ENCODE measurements at places on chromosomes 2 and 18. TPM values are rescaled to one million over a fixed set of nuclear protein-coding genes. Genes with fewer than 3 reads are reported as not detected.

DNA sequence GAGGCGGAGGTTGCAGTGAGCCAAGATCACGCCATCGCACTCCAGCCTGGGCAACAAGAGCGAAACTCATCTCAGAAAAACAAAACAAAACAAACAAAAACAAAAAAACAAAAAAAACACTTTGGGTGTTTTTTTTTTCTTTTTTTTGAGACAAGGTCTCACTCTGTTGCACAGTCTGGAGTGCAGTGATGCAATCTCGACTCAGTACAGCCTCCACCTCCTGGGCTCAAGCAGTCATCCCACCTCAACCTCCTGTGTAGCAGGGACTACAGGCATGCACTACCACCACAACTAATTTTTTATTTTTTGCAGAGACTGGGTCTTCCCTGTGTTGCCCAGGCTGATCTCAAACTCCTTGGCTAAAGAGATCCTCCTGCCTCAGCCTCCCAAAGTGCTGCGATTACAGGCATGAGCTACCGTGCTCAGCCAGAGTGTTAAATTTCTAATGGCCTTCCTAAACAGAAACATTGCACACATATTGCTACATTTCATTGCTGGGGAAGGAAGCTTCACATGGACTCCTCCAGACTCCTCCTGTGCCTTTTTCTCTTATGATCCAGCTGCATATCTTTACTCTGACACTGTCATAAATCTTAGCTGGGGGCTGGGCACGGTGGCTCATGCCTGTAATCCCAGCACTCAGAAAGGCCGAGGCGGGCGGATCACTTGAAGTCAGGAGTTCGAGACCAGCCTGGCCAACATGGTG is 19.7 kb downstream of the STARD7 start:
- DNase-seq = no peak

- DNase-seq = no peak
These were observed 26.1 kb downstream of the METTL4 start for GRCh38 chr18:2545155-2545554.

- no peak for DNase-seq
These were observed 32.1 kb upstream of the MFSD6 start for GRCh38 chr2:190376083-190376482.

DNA sequence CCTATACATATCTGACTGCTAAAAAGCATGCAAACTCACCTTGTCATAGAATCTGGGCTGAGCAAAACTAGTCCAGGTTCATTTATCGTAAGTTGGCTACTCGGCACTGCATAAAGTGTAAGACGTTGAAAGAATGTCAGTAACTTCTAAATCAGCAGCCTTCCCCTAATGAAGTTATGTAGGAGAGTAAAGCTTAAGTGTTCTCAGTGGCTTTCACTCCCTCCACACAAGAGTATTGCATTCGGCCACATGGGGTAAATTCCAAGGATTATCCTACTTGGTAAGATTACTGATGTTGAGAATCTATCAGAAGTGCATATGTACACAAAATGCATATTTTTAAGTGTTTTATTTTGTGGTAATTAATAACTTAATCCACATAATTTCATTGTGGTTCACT is 130.1 kb downstream of the LCLAT1 start:
- no peak for DNase-seq

- peak; percentile 11 for DNase-seq
These were observed 78.6 kb downstream of the NDUFA10 start for GRCh38 chr2:239946562-239946863.

DNA sequence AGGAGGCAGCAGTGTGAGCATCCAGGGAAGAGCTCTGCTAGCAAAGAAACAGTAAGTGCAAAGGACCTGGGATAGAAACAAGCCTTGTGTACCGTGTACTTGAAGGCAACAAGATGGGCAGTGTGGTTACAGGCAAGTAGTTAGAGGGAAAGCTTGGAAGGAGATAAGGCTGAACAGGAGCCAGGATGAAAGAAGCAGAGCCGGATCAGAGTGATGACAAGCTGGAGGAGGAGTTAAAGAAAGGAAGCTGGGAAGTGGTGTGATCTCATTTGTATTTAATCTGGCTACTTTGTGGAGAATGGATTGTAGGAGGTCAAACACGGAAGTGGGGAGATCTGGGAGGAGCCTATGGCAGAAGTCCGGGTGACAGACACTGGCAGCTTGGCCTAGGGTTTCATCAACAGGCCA is 44.7 kb upstream of the VPS54 start:
- DNase-seq = peak; percentile 35

DNA sequence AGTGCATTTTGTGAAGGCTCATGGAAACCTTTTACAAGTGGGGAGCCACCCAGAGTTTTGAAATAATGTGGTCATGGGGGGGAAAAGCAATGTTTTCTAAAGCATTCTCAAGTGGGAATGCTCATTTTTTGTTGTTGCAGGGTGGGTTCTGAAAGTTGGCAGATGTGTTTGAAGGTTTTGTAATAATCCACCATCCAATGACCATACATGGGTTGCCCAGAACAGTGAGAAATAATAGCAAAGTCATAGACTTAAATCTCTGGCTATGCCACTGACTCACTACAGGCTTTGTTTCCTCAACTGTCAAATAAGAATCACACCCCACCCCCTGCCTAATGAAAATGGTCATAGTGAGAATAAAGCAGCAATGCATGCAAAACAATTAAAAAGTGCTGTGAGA is 2.9 kb downstream of the DSG3 start:
- DNase-seq = no peak

DNA sequence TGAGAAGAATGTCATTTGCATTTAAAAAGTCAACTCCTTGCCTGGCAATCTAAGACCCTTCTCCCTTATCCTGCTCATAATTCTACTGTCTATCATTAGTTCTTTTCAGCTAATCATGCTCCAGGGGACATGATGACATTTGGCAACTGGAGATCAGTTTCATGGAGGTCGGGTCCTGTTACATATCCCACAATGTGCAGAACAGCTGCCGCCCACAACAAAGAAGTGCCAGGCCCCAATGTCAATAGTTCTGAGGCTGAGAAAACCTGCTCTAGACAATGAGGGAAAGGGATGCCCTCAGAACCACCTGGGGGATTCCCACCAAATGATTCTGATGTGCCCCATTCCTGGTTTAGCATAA is 53.4 kb upstream of the IL1RL1 start:
- no peak for DNase-seq

- no peak for DNase-seq
These were observed 145.6 kb downstream of the ANKRD44 start for GRCh38 chr2:197165020-197165419.

PASK gene
- polyA plus RNA-seq = 20.8 TPM

REG1B gene
- polyA plus RNA-seq = not detected

MEP1B gene
- 0.11 TPM for polyA plus RNA-seq

MOCOS gene
- polyA plus RNA-seq = 1.3 TPM

EMILIN1 gene
- polyA plus RNA-seq = 138 TPM

Measured in left lung (tissue), 14 donors.